IPS-NIHi11 (cell line): ENCODE measurements at places on chromosomes 4 and X.

- DNase-seq = peak; percentile 17
Observed at GRCh38 chrX:114581528-114582263, 2.2 kb upstream of the HTR2C start.

GRCh38 chr4:11471618-11472017 lies 42.9 kb upstream of the HS3ST1 start:
- no peak for DNase-seq

DNA sequence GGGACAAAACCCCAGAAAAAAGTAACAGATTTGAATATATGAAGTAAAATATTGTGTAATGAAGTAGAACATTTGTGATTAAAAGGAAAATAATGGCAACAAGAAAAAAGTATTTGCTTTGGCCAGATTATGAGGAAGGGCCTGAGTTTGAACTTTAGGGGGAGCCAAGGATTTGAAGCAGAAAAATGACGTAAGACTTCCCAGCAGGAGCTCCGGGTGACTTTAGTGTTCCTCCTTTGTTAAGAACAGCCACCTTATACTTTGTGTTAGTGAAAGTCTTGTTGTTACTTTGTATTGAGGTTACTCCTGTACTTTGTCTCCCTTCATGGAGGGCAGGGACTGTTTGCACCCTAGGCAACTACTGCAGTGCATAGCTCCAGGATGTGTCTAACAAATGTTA lies 41.1 kb downstream of the DCUN1D4 start:
- peak; percentile 13 for DNase-seq

DNA sequence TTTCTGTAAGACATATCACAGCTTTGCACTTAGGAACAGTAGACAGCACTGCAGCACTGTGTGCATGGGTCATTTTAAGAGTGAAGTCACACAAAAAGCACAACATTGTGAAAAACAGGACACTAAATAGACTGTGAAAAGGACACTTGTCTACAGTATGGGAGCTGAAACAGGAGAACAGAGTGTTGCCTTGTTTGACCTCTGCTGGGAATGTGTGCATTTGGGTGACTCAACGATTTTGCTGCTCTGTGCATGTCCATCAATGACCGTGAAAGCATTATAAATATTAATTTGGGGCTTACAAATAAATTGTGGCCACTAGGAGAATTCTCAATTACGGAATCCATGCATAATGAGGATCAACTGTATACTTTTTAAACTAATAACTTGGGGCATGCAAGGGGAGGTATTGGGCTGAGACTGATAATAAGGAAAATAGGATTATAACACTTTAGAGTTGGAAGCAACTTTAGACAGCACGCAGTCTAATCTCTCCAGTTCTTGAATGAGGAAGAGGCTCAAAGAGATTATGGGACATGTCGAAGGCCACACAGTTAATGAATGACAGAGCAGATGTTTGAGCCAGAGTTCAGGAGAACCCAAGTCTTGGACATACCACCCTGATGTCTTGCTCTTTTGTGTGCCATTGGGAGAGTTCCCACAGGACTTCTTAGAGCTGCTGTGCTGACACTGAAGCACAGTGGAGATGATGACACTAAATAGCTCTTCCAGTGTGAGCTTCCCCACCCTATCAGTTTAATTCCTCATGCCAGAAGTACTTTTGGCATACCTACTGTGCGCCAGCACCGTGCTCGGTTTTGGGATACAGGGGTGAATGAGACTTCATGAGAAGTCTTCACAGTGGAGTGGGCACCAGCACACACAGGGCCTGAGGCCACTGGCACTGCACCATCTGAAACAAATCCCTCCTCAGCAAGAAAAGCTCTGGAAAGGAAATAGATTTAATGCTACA lies 79.3 kb downstream of the FRAS1 start:
- DNase-seq = no peak

DNA sequence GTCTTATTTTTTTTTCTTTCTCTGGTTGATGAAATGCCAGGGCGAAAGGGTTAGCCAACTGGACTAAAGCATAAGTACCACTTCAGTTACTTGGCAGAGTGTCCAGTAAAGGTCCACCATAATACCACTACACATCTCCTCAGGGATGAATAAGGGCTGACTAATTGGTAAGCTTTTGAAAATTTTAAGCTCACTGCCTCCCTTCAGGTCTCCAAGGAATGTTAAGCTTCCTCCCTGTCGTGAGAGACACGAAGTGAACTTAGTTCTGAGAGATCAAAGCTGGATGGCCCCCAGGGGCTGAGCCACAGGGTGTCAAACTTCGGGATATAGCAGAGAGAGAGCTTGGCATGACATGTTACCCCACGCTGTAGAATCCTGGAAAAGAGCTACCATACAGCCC lies 111.4 kb downstream of the VSIG4 start:
- no peak for DNase-seq
